GM23338 (cell line): ENCODE measurements at places on chromosomes 5 and 9. TPM values are rescaled to one million over a fixed set of nuclear protein-coding genes. Genes with fewer than 3 reads are reported as not detected.
A peak's percentile ranks its signal among the peaks of the same experiment; 100 is the strongest.

Gene SPATA9
- not detected in 2 replicates for polyA plus RNA-seq

- DNase-seq: no peak
Observed at GRCh38 chr9:5288591-5288990, 15.9 kb downstream of the RLN2 start.

DNA sequence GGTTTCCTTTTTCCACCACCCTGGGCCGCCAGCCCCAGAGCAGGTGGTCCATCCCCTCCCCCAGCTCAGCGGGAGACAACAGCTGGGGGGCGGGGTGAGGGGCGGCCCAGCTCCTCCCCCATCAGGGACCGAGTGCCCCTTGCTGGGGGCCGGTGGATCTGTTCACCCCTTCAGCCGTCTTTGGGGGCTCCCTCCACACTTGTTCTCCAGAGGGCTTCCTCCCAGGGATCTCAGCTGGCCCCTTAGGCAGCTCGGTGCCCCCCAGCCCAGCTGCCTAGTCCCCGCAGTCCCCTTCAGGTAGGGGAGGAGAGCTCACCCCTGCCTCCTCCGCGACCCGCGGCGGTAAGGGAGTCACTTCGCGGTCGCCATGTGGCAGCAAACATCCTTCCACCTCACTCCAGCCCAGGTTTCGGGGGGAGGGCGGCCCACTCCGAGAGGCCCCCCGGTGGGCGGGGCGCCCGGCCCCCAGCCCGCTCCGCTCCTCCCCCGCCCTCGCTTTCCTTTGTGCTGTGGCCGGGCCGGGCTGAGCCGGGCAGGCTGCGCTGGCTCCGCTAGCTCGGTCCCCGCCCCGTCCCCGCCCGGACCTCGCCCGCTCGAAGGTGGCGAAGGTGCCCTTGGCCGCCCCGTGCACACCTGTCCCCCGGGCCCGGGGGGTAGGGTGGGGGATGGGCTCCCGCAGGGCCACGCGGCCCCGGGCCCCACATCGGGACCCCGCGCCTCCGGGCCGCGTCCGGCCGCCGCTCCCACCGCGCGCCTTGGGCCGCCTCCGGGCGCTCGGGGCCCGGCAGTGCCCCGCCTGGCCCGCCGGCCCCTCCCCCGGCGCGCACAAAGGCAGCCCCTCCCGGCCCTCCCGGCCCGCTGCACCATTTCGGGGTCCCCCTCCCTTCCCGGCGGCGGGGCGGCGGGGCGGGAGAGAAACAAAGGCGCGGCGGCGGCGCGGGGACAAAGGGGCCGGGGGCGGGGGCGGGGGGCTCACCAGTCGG, 683 bp downstream of the DBN1 start:
- peak; percentile 62 for DNase-seq

GRCh38 chr5:112318346-112318745, 100.7 kb downstream of the EPB41L4A start:
- no peak for DNase-seq

Gene PDGFRB
- polyA plus RNA-seq: 4.1 and 4.5 TPM in 2 replicates

Gene CBY3
- 0.37 and 0.38 TPM in 2 replicates for polyA plus RNA-seq

DNA sequence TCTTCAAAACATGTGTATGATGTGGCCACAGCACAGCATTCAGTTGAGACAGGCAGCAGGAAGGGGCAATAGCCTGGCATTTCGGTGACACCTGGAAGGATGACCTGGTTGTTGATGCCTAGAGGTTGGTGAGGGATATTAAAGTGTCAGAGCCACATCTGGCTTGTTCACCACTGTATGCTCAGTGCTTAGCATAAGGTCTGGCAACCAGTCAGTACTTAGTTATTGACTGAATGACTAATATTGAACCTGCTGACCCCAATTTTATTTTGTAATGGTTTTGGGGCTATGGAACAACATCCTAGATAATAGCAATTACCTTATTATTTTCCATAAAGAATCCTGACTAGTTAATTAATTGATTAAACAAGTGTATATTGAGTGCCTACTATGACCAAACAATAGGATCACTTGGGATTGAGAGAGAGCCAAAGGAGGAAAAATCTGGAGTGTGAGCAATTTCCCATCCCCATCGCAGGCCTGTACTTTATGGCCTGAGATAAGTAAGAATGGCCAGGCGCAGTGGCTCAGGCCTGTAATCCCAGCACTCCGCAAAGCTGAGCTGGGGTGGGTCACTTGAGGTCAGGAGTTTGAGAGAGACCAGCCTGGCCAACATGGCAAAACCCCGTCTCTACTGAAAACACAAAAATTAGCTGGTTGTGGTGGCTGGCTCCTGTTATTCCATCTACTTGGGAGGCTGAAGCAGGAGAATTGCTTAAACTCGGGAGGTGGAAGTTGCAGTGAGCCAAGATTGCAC, 85.4 kb upstream of the PLPP1 start:
- DNase-seq: no peak

Gene WDR31
- 0.13 and 0.24 TPM in 2 replicates for polyA plus RNA-seq

DNA sequence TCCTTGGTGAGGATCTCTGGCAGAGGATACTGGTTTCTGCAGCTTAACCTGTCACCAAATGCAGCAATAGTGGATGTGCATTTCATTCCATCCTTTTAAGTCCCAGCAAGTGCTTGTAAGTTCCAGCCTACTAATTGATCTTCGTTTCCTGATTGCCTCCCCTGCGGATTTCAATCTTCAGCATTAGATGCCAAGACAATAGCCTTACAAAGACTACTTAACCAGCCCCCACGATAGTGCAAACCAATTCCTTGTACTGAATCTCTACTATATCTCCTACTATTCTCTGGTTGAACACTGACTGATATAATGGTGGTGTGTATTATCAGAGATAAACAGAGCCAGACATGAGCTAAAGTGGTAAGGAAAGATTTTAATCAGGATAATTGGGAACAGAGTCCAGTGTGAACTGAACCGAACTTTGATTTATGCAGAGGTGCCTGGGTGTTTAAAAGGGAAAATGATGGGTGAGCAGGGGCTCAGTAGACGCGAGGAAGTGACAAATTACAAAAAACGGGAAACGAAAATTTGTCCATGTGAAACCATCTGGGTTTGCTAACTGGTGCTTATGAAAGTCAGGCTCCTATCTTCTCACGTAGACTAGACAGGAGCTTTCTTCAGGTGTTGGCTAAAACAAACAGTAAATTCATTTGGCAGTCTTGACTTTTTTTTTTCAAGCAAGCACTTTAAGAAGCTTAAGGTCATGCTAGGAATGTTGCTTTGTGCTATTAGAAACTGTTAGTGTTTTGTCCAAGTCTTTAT, 106.9 kb upstream of the ST8SIA4 start:
- peak; percentile 12 for DNase-seq

Gene PCDHB11
- polyA plus RNA-seq: 0.19 and 0.33 TPM in 2 replicates

Gene CXCL14
- polyA plus RNA-seq: 1.7 TPM in 2 replicates

Gene GAS1
- 1.4 and 1.8 TPM in 2 replicates for polyA plus RNA-seq

- DNase-seq: no peak
Observed at GRCh38 chr5:146450002-146450401, 2.9 kb downstream of the TCERG1 start.

DNA sequence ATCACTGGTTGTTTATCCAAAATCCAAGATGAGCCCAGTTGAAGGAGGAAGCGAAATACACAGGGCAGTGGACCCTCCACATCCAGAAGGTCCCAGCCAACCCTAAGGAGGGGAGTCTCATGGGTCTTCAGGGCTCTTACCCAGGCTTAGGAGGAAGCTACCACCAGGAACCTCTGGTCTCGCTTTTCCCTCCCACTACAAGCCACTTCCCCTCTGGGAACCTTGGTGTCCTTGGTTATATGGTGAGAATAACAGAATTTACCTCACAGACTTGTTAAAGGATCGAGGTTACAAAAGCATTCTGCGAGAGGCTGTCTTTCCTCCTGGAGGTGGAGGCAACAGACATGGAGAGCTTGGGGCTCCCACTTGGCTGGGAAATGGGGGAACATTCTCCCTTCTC, 3.4 kb downstream of the HIGD2A start:
- no peak for DNase-seq

- DNase-seq: no peak
Observed at GRCh38 chr9:114499528-114499927, 5.7 kb downstream of the WHRN start.

- no peak for DNase-seq
Observed at GRCh38 chr5:128553747-128554146, 15.7 kb upstream of the FBN2 start.

Gene ITGA2
- 1.9 and 2.6 TPM in 2 replicates for polyA plus RNA-seq

Gene DAB2
- 6.0 and 6.4 TPM in 2 replicates for polyA plus RNA-seq

GRCh38 chr9:72952914-72953313, at the start of gene ALDH1A1:
Gene ALDH1A1, minus strand, starts transcription at chr9:72953053. Its CDS starts 53 bp downstream, at chr9:72953000.
- DNase-seq: peak; percentile 73

- DNase-seq: no peak
Observed at GRCh38 chr9:108836781-108837180, 19.0 kb downstream of the ACTL7B start.

Gene SLC34A1
- not detected in 2 replicates for polyA plus RNA-seq

GRCh38 chr9:94946256-94946655, 219.8 kb downstream of the AOPEP start:
- DNase-seq: no peak

DNA sequence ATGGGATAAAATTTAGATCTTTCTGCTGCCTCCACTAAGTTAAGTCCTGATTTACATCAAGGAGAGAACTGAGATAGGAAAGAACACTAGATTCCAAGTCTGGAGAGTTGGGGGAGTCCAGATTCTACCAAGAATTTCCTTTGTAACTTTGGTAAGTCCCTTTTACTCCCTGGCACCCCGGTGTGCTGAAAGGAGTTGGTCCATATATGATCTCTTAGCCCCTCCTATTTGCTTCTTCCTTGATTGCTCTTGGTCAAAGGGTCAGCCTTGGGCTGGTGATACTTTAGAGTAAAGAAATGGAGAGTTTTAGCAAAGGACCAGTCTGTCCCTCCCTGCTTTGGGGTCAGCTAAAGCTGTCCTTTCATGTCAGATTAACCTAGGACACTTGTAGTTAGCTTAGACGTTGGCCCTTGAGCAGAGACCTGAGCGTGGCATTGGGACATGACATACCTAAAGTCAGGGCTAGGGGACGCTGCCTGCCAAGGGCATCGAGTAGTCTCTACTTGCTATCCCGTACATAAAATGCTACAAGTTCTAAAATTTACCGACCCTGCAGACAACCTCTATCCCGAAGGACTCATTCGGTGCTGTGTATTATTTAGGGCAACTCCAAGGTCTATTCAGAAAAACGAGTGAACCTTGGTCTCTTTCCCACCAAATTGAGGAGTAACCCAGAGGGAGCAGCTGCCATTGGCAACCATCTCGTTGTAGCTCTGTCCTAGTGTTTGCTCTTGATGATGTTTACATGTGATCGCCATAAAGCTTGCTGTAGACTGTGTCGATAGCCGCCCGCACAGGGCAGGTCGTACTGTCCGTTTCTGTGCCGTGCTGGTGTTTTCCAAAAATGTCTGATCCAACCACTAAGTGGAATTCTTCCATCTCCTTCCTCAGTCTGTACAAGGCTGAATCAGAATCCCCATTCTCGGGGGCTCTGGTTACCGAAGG, 94.4 kb downstream of the PDE6A start:
- peak; percentile 29 for DNase-seq

DNA sequence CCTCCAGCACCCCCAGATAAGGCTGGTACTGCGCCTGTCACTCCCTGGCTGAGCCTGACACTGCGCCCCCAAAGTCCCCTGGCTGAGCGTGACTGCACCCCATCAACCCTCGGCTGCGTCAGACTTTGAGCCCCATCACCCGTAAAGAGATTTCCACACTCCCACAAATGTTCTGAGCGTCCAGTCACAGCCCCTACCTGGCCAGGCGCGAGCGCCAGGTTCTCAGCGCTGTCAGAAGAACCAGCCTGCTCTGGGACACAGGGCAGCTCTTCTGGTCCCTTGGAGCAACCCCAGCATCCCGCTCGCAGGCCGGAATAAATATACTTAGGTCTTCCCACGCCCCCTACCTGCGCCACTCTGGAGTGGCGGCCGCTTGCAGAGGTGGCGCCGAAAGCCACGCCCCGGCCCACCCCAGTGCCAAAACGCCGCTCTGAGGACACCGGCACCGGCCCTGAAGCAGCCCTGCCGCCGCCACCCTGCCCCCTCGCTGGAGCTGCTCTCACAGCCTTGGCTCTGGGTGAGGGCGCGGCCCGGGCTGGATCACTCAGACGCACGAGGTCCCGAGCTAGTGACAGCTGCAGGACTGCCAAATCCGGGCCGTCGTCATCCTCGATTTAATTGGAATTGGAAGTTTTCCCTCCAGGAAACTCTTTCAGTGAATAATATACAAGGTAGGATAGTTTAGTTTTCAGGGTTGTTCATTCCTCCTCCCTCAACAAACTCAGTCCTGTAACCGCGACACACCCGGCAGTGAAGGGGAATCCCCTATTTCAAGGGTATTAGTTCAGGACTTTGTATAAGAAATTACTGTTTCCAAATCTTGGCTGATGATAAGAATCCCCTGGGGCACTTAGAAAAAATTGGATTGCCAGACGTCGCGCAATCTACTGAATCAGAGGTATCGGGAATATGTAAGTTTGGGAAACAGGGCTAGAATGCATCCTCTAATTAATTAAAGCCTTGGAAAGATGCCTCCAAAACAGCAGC, 1.2 kb upstream of the CEMIP2 start:
- peak; percentile 97 for DNase-seq

Gene EIF4E1B
- polyA plus RNA-seq: 0.10 TPM in 1 of 2 replicates, not detected in the other

Gene OTP
- not detected in 2 replicates for polyA plus RNA-seq

GRCh38 chr5:166834246-166834645, 1457.2 kb upstream of the WWC1 start:
- no peak for DNase-seq

Gene SAP30L
- 29.3 and 36.8 TPM in 2 replicates for polyA plus RNA-seq

DNA sequence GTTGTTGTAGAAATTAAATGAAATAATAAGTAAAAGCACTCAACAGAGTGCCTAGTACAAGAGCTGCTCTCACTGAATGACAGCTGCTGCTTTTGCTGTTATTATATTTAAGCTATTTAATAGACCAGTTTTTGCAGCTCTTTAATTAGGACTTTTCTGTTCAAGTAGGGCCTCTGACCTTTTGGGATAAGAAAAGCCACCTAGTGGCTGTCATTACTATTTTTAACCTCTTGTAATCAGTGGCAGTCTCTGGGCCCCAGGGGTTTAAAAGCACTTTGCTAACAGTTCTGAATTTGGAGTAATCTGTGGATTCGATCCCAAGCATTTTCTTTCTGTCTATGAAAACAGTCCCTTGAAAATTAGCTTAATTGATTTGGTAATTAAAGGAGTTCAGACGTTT, 121.1 kb downstream of the NUDT12 start:
- DNase-seq: peak; percentile 75

Gene BAAT
- 0.08 and 0.12 TPM in 2 replicates for polyA plus RNA-seq

Gene NFIB
- 2.4 and 3.9 TPM in 2 replicates for polyA plus RNA-seq

- no peak for DNase-seq
Observed at GRCh38 chr9:98280574-98280973, 25.1 kb upstream of the TBC1D2 start.

GRCh38 chr9:123112015-123112975, 78.8 kb downstream of the GPR21 start:
- peak; percentile 60 for DNase-seq

Gene PPP3R2
- not detected in 2 replicates for polyA plus RNA-seq

GRCh38 chr9:105503881-105504280, 54.0 kb upstream of the FKTN start:
- peak; percentile 17 for DNase-seq

- DNase-seq: no peak
Observed at GRCh38 chr9:75938946-75939345, 48.5 kb downstream of the PCSK5 start.

DNA sequence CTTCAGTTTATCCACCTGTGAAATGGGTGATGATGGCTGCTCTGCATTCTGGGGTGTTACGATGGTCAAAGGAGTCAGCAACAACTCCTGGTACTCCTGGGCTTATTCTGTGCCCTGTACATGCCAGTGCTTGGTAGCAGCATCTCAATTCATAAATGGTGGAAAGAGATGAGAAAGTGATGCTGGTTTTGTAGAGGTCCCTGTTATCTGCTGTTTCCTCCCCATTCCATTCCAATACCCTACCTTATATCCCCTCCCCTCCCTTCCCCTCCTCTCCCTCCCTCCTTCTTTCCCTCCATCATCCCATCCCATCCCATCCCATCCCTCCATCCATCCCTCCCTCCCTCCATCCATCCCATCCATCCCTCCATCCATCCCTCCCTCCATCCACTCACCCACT, 19.1 kb downstream of the BOD1 start:
- no peak for DNase-seq
